Frontal cortex (tissue), 4 donors: ENCODE measurements at places on chromosomes 6 and 20.

DNA sequence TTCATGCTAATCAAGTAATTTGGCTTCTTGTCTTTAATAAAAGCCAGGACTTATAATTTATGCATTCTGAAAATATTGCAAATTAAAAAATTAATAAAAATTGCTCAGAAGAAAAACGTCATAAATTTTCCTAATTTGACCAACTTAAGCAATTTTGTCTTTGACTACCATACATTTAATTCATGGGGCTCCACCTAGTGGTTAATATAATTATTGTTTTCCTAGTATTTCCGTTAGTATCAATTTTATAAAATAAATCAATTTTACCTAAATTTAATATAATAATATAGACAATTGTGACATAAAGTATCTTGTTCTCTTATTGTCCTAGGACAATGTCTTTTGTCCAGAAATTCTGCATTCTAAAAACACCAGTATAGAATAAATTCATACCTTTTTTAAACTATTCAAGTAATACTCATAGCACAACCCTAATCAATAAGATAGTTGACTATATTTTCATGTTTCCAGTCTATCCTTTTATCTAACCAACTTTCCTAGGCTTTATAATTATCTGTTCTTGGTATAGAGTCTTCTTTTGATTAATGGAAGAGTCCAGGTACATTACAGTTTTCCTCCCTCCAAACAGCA lies 319.9 kb downstream of the TRDN start:
- no peak for DNase-seq

GRCh38 chr6:159995405-159995804 lies 26.5 kb downstream of the IGF2R start:
- DNase-seq: no peak

DNA sequence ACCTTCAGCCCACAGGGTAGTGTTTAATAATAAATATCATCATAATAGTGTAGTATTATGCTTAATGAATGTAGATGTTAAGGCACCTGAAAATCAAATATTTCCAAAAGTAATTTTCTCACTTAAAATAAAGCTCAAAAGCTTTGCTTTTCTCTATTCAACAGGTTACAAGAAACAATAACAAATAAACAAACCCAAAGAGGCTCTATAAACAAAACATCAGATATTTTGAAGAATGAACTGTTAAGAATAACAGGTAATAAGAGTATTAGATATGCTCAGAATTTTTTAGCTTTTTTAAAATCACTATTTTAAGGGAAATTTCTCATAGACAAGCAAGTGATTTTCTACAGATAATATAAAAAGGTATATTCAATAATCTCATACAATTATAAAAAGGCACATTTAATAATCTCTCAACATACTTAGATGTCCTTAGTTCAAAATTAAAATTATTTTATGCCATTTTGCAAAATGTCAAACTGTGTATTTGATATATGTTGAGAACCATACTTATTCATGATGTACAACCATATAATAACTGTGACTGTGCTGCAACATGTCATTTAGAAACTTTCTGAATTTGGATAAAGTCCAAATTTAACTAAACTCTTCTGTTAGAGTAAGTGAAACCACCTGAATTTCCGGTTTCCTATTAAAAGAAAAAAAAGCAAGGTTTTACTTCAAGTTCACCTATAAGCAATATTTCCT lies 35.8 kb downstream of the PHIP start:
- no peak for DNase-seq

DNA sequence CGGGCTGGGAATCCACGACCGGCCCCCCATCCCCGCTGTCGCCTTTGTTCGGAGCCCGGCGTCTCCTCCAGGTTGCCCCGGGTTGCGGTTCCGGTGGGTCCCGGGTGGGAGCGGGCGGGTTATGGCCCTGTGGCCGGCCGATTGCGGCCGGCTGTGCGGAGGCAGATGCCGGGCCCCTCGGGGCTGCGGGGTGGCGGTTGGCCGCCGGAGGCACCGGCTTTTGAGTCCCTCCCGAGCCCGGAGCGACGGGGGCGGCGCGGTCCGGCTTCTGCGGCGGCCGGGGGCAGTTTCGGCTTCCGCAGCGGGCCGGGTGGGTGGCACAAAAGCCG lies 431 bp downstream of the LOC128125822 start:
- DNase-seq: no peak

DNA sequence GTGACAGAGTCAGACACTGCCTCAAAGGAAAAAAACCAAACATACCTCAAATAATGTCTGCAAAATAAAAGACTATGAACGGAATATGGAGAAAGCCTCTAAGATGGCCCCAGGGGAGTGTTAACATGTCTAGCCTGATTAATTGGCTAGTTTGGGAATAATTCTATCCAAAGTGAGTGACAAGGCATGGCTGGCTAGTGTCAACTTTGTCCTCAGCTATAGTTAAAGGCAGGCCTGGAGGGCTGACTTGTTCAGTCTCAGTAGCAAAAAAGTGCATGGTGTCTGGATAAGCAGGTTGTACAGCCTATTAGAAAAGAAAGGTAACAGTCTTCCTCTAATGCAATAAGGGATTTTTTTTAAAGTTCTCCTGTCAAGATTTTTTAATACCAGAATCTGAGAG lies 32.7 kb downstream of the GCNT2 start:
- no peak for DNase-seq

GRCh38 chr6:1708122-1708521 lies 98.4 kb downstream of the FOXC1 start:
- DNase-seq: no peak

GRCh38 chr6:51260003-51260402 lies 441.3 kb downstream of the TFAP2B start:
- DNase-seq: no peak
